Pancreas (tissue), 10 donors: ENCODE measurements at places on chromosomes 11 and 22. TPM values are rescaled to one million over a fixed set of nuclear protein-coding genes. Genes with fewer than 3 reads are reported as not detected.

GRCh38 chr11:128603003-128603696 lies 15.8 kb upstream of the ETS1 start:
- DNase-seq: no peak

DNA sequence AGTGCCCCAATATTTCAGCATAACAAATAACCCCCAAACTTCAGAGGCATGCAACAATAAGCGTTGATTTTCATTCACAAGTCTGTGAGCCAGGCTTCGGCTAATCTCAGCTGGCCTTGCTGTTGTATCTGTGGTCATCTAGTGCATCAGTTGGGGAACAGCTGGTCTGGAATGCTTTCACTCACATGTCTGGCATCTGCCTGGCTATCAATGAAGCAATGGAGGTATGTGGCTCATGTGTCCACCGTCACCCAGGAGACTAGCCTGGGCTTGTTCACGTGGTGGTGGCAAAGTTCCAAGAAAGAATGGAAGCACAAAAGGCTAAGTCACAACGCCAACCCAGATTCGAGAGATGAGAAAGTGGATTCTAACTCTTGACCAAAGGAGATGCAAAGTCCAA lies 304.8 kb upstream of the ISX start:
- DNase-seq: no peak

DNA sequence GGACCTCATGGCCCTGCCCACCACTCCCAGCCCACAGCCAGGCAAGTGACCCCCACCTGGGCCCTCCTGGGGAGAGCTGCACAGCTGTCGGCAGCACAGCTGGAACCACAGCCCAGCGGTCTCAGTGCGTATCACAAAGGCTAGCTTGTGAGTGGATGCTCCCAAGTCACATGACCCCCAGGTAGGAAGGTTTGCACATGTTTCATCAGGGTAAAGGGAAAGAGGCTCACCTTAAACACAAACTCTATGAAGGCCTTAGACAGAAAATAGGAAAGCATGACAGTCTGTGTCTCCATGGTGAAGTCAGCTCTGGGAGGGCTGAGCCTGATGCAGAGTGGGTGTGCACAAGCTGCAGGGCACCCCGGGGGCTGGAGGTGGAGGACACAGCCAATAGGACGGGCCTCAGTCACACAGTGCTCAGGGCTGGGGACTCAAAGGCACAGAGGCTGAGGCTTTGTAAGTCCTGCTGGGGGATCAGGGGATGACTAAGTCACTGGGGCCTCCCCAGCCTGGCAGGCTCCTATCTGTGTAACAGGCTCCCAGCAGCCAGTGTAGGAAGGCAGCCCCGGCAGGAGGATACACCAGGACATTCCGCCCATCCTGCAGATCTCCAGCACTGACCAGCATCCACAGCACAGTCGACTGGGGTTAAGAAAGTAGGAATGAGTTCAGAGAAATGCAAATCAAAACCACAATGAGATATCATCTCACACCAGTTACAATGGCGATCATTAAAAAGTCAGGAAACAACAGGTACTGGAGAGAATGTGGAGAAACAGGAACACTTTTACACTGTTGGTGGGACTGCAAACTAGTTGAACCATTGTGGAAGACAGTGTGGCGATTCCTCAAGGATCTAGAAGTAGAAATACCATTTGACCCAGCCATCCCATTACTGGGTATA lies 22.0 kb downstream of the CELSR1 start:
- no peak for DNase-seq

DNA sequence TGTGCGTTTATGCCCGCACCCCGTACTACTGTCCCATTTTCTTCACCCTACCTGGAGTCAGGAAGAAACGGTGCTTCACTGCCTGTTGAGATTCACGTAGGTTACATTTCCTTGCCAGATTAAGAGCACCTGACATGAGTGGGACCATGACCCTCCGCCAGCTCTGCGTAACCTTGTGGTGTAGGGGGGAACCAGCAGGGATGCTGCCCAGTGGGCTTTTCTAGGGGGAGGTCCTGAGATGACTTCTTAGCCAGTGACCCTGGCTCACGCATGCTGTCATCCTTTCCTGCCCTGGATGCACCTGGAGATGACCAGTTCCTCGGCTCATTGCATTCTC lies 967 bp upstream of the ARVCF start:
- no peak for DNase-seq

DNA sequence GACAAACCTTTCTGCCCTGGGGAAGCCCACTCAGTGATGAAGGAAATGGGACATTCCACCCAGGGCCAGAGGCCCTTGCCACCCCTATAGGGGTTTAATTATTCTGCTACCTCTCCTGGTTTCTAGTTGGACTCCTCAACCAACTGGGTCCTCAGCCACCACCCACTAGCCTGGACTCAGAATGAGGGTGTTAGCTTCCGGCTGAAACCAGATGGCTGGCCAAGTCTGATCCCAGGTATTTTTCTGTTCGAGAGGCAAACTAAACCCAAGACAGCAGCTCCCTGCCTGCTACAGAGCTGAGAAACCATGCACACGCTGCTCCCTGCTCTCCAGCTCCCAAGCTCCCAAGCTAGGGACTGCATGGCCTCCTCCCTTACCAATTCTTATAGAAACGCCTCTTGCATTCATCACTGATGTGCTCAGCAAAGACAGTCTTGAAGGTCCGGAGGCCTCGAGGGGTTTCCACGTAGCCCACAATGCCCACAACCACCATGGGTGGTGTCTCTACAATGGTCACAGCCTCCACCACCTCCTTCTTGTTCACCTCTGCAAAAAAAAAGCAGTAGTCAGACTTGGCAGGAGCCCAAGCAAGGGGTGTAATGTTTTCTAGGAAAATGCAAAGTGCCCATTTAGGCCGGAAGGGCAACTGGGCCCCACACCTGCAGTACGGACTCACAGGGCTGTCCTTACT lies 2.2 kb downstream of the RPL3 start:
- DNase-seq: no peak

- no peak for DNase-seq
These were observed 35.3 kb upstream of the TTLL12 start for GRCh38 chr22:43222262-43222661.

GRCh38 chr11:47466701-47467250 lies 17.8 kb upstream of the RAPSN start:
- peak; percentile 76 for DNase-seq

DNA sequence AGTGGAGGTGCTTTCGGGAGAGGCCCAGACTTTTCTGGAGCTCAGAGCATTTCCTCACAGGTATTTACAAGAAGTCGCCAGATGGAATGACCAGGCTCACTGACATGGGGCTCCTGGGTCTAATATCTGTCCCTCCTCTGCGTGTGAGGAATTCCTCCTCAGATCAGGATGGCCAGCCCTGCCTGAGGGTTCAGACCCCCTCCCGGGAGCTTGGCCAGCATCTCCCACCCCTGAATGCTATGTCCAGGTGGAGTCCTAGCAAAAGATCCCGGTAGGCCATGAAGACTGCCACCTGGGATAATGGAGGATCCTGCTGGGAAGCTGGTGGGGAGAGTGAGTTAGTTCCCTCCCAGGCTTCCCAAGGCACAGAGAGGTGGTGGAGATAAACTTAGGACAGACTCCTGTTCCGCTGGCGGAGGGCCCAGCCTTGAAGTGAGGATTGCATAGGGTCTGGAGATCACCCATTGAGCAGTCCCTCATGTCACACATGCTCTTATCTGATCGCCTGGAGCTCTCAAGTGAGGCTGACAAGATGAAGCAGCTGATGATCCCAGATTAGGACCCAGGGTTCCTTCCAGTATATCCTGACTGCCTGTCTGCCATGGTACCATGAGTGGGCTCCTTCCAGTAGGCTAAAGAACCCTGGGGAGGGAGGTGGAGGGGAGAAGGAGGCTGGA lies 5.7 kb downstream of the OAF start:
- DNase-seq: no peak

- no peak for DNase-seq
These were observed 98.6 kb downstream of the TENM4 start for GRCh38 chr11:79342236-79342635.

GRCh38 chr11:36122671-36123070 lies 166.6 kb downstream of the COMMD9 start:
- DNase-seq: no peak

DNA sequence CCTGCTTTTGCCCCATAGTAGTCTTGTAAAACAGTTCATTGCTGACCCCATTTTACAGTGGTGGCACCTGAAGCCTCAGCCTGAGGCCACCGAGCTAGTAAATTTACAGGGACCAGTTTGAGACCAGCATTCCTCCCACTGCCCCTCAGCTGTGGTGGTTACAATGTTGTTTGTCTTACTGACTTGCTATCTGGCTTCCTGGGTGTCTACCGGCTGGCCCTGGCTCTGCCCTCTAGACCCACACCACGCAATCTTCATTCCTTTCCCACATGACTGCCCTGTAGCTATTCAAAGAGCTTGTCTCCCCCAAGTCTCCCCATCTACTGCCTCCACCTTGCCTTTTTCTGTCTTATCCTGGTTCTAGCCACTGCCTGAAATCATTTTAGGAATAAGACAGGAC lies 20.8 kb downstream of the PIK3IP1 start:
- no peak for DNase-seq

DNA sequence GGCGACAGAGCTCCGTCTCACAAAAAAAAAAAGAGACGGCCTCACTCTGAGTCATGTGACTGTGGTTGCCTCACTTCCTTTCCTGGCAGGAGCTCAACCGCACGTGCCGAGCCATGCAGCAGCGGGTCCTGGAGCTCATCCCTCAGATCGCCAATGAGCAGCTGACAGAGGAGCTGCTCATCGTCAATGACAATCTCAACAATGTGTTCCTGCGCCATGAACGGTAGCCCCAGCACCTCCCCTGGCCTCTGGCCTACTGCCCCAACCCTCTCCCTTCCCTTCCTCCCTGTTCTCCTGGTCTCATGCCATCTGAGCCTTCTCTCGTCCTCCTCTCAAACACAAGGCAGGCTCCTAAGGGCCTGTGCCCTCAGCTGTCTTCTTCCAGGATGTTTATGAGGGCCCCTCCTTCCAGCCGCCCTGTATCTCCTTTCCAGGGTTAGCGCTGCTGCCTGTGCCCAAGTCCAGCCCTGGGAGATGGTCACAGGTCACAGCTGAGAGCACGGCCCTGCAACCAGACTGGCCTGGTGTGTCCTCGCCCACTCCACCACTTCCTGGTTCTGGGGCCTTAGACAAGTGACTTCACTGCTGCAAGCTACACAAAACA lies 30.7 kb downstream of the TOM1 start:
- peak; percentile 32 for DNase-seq

GRCh38 chr11:41116970-41117369 lies 342.5 kb downstream of the LRRC4C start:
- DNase-seq: no peak

DNA sequence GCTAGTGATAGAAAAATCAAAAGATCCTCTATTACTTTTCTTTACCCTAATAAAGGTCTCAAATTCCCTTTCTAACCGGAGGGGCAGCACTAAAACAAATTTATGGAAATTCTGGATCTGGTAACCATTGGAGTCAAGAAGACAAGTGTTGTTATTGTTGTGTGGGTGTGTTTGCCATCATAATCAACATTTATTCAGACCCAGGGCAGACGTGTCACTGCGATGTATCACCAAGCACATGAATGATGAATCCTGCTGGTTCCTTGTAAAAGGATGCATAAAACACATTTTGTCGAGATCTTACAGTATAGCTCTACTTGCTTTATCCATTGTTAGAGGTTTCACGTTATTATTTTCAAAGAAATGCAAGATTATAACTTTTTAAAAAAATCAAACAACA lies 12.1 kb upstream of the FJX1 start:
- DNase-seq: no peak

GRCh38 chr11:118081241-118081958 lies 4.5 kb downstream of the TMPRSS4 start:
- DNase-seq: no peak

DNA sequence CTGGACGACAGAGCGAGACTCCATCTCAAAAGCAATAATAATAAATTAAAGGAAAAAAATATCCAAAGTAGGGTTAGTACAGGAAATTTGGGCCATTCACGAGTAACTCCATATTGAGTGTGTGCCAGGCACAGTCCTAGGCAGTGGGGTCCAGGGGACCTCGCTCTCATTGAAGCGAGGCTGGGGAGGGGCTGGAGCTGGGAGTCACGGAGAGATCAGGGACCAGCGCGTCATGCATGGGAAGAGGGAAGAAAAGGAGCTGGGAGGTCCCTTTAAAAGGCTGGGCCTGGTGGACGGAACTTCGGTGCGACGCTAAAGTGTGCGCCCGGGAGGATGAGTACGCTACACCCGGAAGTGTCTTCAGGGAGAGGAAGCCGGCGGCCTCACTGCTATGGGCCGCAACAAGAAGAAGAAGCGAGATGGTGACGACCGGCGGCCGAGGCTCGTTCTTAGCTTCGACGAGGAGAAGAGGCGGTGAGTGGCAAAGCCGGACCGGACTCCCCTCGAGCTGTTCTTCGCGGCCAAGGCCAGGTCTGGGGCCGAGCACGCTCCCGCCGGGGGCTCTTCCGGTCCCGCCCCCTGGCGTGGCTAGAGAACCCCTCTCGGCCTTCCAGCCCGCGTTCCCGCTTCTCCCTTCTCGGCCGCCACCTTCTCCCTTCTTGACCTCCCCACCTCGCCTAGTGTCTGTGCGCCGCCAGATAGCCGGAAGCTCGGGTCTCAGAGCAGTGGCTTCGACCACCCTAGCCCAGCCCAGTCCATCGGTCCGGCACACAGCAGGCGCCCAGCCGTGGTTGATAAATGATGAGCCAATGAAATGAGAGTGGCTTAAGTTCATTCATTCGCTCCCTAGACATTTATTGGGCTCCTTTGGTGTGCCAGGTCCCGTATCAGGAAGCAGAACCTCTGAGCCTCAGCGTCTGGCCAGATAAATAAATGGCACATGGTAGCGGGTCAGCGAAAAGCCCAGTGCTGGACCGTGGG lies at the start of gene NOL12:
Gene NOL12, plus strand, starts transcription at position 342 of the 981 bp plus-strand sequence. Its CDS starts 50 bp downstream, at position 392.
- peak; percentile 79 for DNase-seq

DNA sequence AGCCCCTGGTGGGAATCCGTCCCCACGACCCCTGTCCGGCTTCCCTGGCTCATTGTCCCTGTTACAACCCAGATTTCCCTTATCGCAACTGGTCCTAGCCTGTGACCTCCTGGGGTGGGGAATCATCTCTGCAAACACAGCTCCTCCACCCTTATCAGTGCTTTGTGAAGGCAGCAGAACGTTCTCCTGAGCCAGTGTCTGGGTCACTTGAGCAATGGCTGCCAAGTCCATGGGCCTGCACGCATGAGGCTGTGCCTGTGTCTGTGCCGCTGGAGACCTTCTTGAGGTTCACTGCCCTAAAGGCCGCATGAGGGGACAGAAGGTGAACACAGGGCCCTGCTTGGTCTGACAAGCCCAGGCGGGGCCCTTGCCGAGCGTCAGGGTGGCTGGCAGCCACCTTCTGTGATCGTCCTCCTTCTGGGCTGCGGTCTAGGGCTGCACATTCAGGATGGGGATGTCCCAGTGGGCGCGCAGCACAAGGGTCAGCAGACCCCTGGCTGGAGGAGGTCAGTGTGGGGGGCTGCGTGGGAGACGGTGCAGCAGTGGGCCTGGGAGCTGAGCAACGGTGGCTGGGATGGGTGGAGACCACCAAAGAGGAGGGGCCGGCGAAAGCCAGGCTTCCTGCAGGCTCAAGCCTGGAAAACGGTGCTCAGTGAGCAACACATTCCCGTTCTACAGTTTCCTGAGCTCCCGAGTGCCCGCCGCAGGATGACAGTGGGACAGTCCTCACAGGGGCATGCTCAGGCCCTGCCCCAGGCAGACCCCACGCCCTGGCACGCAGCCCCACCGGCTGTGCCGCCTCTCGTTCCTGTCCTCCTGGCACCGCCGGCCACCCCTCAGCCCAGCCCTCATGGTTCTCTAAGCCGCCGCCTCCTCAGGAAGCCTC lies 74.1 kb downstream of the CDKN1C start:
- peak; percentile 23 for DNase-seq

The OR51B2 gene
- total RNA-seq: not detected

The PMM1 gene
- 10.3 TPM for total RNA-seq

The ANO3 gene
- 0.67 TPM for total RNA-seq

The PRR33 gene
- total RNA-seq: not detected

The PPARA gene
- total RNA-seq: 24.5 TPM

The HEPHL1 gene
- total RNA-seq: not detected
